ENCODE measurements at places on chromosomes 5 and 9.
A peak's percentile ranks its signal among the peaks of the same experiment; 100 is the strongest.

DNA sequence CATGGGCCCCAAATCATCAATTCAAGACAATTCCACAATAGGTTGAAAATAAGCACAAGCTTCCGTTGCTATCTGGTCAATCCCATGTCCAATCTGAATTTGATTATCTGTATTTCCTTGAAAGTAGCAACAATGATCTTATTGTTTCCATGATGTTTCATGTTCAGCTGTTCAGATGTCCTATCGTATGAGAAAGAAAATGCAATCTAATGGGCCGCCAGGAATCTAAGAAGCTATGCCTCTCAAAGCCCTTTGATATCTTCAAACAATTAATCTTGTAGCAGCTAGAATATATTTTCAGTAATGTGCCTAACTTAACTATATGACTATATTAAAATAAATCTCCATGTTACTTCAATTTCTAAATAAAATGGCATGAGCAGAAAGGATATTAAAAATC lies 32.1 kb upstream of the ALDOB start:
- no peak for DNase-seq

DNA sequence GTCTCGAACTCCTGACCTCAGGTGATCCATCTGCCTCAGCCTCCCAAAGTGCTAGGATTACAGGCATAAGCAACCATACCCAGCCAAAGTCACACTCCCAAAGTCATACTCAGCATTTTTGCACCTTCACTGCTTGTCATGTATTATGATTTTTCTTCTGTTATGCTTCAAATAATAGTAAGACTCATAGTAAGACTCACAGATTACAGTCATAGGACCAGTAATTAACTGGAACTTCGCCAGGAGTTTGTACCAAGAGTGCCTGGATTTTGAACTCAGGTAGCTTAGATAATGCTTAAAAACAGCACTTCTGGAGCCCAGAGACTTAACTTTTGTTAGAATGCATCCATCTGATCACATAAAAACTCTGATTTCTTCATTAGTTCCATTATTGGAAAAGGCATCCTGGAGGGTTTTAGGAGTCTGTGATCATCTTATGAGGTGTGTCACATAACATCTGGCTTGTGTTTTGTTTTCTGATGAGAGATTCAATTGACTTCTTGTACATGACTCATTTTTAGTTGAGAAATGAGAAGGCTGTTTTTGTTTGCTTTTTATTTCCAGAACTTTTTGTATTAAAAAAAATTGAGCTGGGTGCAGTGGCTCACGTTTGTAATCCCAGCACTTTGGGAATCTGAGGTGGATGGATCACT lies 131.5 kb downstream of the ADAMTS19 start:
- DNase-seq = no peak

- DNase-seq = peak; percentile 95
Observed at GRCh38 chr9:136799854-136800657, 3.9 kb downstream of the CCDC183 start.

DNA sequence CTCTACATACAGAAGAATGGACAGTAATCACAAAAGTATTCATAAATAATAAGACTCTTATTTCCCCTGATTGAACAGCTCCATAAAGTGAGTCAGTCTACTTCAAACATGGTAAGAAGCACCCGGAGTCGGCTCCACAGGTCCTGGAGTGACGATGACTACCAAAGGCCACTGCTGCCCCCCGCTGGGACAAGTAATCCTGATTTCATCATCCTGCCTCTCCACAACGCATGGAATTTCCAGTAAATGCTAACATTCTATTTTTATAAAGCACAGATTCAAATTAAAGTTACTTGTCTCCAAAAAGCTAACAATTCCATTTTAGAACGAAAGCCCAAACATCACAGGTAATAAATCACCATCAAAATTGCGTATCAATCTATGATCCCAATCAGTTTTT lies 16.2 kb downstream of the ATPSCKMT start:
- DNase-seq = no peak

- DNase-seq = no peak
Observed at GRCh38 chr5:145887976-145888574, 15.3 kb upstream of the GRXCR2 start.

DNA sequence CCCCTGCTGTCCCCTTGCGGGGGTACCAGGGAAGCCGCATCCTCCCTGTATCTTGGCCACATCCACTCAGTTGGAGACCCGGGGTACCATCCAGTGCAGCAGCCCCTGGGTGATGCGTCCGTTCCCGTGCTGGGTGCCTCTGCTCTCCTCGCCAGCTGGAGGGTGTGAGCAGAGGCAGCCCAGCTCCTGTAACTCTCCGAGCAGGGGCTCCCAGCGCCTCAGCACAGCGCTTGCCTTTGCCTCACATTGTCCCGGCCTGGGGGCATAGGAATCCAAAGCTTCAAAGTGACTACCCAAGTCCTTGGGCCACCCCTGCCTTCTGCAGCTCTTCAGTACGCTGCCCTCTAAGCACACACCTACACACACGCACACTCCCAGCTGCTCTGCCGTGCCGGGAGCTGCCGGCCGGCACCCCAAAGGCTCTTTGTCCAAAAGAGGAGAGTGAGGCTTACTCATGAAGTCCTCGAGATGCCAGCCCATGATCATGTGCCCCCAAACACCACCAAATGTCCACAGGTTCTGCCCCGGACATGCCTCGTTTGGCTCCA lies 733 bp downstream of the ANGPTL2 start:
- DNase-seq = no peak

DNA sequence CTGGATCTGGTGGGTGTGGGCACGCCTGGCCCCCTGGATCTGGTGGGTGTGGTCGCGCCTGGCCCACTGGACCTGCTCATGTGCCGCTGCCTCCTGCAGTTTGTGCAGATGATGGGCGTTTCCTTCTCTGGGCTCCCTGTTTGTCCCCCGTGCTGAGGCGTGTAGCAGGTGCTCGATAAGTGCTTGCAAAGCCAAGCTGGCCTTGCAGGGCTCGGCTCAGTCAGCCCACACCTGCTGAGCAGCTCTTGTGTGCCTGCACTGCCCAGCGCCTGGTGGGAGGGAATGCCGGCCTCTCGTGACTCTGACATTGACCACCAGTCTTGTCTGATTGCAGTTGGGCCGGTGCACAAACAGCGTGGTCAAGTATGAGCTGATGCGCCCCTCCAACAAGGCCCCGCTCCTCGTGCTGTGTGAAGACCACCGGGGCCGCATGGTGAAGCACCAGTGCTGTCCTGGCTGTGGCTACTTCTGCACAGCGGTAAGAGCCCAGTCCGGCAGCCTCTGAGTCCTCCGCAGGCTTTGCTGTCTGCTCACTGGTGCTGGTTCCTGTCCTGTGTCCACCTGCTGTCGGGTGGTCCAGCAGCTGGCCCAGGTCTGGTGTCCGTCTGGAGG lies 102.7 kb upstream of the CACNA1B start:
- DNase-seq = no peak
